ENCODE measurements at places on chromosomes 12 and 14.

- DNase-seq = no peak
These were observed 83.6 kb downstream of the FLRT2 start for GRCh38 chr14:85613496-85613895.

DNA sequence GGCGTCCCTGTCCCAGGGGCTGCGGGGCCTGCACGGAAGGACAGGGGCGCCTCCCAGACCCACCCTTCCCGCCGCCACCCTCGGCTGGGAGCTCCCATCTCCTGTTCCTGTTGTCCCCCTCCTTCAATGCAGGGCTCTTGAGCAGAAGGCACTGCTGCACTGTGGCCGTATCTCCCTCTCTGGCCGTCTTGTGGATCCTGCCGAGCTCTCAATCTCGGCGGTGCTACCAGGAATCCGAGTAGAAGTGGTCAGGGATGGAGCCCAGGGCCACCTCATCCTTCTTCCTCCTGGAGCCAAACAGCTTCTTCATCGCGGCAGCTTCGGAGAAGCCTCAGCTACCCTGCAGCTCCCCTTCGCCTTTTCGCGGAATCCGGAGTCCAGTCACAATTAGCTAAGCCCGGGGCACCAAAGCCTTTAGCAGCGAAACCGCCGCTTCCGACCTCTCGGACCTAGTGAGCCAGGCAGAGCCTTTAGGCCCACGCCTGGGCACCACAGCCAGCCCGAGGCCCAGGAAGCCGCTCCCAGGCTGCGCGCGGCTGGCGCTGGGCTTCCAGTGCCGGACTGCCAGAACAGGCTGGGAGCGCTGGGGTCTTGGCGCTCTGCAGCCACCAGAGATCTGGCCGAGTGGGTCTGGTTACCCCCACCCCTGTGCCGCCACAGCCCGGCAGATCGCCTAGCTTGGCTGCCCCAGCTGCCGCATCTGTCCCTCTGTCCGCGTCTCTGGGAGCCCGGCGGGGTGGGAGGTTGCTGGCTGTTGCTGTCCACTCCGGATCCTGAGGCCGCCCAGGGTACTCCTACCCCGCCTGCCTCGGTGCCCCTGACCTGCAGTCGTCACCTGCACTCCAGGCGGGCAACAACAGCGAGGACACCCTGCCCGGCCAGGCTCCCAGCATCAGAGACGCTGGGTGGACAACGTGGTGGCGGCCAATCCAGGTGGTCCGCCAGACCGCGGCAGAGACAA lies 69.1 kb downstream of the ASCL4 start:
- DNase-seq = no peak

DNA sequence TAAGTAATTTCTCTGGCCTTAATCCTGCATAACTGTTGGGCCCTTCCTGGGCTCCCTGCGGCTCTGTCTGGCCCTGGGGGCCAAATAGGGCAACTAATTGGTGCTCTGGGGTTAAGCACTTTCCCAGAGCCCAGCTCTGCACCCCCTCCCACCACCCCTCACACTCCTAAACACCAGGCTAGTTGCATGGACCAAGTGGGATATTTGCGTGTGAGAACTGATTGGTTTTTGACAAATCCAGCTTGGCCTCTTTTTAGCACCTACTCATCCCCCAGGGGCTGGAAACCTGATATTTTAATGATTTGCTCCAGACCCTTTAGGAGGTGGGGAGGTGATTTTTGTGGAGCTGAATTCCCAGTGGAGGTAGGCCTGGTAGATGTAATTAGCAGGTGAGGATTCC lies 91.9 kb downstream of the DICER1 start:
- no peak for DNase-seq

DNA sequence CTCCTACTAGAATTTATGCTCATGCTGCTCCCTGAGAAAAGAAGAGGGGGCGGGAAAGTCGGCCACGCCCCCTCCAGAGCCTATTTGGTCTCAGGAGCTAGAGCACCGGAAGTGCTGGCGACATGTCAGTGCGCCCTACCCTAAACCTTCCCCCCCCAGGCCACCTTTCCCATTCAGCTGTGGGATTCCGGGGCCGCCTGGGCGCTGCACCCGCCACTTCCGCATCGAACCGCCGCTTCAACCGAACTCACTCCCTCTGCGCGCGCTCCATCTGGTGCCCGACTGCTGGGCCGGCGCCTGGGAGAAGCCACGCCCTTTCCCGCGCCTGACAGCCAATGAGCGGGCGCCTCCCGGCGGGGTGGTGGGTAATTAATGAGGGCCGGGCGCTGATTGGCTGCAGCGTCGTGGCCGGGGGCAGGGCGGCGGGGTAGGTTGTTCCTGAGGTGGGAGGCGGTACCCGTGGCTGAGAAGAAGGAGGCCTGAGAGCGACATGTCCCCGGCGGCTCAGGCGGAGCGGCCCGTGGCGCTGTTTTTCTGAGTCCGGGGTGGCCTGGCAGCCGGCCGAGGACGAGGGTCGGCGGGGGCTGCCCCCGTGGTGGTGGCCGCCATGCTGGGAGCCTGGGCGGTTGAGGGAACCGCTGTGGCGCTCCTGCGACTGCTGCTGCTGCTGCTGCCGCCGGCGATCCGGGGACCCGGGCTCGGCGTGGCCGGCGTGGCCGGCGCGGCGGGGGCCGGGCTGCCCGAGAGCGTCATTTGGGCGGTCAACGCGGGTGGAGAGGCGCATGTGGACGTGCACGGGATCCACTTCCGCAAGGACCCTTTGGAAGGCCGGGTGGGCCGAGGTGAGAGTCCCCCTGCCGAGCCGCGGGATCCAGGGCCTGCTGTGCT lies at the start of gene MLEC:
MLEC (plus strand) TSS at position 460 of the 888 bp plus-strand sequence; CDS start at position 608, 148 bp downstream.
- DNase-seq = peak; percentile 98

DNA sequence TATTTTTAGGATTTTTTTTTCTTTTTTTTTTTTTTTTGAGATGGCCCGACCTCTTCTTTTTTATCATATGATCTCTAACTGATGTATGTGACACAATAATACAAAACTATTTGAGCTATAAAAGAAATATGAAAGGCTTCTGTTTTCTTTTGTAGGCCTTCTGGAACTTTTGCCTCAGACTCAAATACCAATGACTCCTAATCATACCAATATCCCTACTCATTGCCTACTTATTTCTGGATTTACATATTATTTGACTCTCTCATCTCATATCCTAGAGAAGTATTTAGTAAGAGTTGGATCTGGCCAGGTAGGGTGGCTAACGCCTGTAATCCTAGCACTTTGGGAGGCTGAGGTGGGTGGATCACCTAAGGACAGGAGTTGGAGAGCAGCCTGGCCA lies 12.7 kb upstream of the WDR89 start:
- peak; percentile 65 for DNase-seq

- no peak for DNase-seq
These were observed 7.8 kb downstream of the ACOT4 start for GRCh38 chr14:73599499-73599898.

GRCh38 chr12:95884998-95885397 lies 26.2 kb downstream of the SNRPF start:
- DNase-seq = no peak

GRCh38 chr12:128643155-128643554 lies 180.6 kb downstream of the SLC15A4 start:
- no peak for DNase-seq

GRCh38 chr12:120652656-120653435 lies 12.4 kb downstream of the CABP1 start:
- no peak for DNase-seq

GRCh38 chr14:67524634-67524963 lies 8.5 kb upstream of the PLEKHH1 start:
- DNase-seq = no peak

GRCh38 chr14:29716150-29716549 lies 211.5 kb downstream of the PRKD1 start:
- DNase-seq = peak; percentile 27

GRCh38 chr14:100445436-100446088 lies 122.4 kb downstream of the SLC25A47 start:
- DNase-seq = no peak

DNA sequence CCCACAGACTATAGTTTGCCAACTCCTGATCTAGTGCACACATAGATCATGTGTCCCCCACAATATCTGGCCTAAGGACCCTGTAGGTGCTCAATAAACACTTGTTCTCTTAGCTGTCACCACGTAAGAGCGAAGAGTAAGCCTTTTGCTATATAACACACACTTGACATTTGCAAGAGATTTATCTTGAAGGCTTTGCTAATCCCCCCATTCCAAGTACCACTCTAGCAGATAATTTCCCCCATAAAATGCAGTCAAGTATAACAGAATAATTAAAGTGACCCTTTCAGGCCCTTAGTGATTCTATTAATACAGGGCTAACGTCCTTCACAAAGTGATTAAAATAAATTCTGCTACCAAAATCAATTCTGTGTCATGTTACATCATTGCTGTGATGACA lies 87.5 kb downstream of the PLXNC1 start:
- DNase-seq = no peak

DNA sequence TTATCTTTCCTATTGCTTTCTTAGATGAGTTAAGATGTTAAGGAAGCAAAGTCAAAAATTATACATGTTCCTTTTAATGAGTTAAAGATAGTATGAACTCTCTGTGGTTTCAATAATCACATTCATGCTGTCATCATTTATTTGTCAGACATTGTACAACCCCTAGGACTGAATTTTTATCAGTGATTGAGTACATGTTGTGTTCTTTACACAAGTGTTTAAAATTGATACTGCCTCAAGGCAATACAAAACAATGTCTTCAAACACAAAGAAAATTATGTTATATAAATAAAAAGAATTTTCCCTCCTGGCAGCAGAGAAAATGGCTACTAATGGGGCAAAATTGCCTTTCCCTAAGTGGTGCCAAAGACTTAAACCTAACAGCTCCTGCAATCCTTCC lies 34.6 kb upstream of the KCNJ8 start:
- DNase-seq = no peak

DNA sequence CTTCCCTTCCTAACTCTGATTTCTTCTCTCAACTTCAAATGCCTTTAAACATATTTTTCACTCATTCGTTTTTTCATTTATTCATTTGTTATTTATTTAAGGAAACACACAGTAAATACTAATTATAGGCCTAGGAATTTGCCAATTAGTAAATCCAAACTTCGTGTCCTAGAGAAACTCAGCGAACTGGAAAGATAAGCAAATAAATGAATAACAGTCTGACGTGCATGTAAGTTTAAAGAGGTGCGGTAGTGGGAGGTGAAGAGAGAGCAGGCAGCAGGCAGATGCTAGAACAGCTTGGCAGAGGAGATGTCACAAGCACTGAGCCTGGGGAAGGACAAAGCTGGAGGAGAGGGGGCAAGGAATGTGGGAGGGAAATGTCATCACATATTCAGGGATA lies 228.2 kb downstream of the DPY19L2 start:
- DNase-seq = no peak

- no peak for DNase-seq
These were observed at the start of gene DCAF5 for GRCh38 chr14:69152902-69153151. DCAF5 (minus strand) TSS chr14:69153119; CDS start chr14:69152978, 141 bp downstream.

DNA sequence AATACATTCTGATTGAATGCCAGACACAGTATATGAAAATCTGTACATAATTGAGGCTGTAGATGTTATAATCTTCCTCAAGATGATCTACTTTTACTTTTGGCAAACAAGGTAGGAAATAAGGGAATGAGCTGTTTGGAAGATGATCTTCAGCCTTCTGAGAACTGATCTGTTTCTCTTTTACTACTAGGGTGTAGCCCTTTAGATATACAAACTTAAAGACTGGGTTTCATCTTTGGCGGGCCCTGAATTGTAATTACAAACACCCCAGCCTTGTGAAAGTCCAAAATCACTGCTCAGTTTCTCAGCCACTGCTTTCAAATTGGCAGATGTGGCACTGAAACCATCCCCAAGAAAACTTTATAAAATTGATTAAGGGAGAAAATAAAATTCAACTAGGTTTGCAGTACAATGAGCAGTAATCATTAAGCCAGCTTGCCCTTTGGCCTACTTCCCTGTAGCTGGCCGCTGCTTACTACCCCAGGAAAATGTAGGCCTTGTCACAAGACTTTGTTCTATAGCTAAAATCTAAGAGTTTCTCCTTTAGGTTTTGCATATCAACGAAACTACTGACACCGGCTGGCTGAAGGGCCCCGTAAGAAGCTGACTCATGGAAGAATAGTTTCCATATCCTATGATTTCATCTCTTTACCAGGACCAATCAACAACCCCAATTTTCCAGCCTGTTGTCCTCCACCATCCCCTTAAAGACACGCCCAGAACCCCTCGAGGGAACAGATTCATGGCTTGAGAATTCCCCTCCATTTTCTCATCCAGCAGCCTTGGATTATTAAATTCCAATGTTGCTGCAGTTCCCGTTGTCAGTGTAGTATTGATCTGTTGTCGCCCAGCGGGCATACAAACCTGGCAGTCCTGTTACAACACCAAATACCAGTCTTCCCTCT lies 210.8 kb downstream of the PCNX1 start:
- DNase-seq = peak; percentile 90

DNA sequence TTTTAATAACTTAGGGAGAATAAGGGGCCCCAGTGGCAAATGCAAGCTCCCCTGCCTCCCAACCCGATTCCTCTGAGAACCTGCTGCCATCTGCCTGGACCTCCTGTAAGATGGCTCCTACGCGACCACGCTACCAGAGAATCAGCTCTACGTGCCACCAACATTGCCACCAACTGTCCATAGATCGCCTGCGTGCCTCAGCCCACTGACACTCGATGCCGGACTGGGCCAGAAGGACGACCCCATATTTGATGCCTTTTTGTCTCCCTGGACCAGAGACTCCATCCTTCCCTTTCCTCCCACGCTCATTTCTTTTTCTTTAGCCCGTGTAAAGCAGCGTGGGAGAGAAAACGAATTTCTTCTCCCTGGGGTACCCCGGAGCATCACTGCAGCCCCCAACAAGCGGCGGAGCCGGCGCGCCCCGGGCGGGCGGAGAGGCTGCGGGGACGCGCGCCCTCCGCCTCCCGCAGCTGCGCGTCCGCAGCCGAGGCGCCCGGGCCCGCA lies 565 bp upstream of the KLHL42 start:
- peak; percentile 17 for DNase-seq

DNA sequence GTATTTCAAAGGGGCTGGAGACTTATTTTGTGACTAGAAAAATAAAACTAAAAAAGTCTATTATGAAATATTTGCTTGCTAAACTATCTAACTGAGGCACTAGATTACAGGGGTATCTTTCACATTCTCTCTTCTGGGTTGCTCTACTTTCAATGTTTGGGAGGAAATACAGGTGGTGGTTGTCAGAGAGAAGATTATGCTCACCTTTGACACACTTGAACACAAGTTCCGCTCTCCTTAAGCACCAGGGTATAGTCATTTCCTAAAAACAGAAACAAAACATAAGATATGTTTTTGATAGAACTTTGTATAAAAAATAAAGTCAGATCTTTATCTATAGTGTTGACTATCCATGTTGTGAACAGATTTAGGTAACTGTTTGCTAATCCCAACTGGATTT lies 45.4 kb upstream of the FGF6 start:
- no peak for DNase-seq

- DNase-seq = no peak
These were observed 201.4 kb upstream of the EEA1 start for GRCh38 chr12:93130366-93131054.
